ENCODE measurements at places on chromosomes 5 and 9.

- DNase-seq = no peak
These were observed 16.3 kb downstream of the FABP6 start for GRCh38 chr5:160245506-160246086.

- peak; percentile 23 for DNase-seq
These were observed 73.6 kb downstream of the ANKRD55 start for GRCh38 chr5:56159521-56159947.

GRCh38 chr9:72574156-72574810, 52.9 kb downstream of the TMC1 start:
- DNase-seq = no peak

DNA sequence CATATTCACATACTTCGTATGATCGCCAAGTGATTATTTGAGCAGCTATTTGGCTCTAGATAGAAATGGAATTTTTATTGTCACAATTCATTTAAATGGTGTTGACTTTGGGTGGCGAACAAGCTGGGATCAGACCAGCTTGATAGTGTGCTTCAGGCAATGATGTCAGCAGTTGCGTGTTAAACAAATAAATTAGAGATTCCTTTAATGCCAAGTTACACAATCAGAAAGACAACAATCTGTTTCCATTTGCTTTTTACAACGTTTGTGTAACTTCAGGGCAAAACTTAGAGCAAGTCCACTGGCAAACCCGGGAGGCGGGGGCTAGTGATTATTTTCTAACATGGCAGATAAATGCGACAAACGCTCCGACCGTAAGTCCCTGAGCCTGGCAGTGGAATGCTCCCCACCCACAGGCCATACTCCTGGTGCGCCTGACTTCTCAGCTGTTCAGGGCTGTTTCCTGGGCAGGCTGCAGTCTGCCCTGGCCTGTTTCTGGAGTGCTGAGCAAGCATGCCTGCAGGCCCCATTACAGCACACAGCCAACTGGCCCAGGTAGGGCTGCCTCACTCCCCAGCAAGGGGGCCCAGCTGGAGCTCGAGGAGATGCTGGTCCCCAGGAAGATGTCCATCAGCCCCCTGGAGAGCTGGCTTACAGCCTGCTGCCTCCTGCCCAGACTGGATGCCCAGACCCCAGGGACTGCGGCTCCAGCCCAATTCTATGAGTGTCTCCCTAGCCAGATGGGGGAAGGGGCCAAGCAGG, 88.7 kb downstream of the BASP1 start:
- no peak for DNase-seq

DNA sequence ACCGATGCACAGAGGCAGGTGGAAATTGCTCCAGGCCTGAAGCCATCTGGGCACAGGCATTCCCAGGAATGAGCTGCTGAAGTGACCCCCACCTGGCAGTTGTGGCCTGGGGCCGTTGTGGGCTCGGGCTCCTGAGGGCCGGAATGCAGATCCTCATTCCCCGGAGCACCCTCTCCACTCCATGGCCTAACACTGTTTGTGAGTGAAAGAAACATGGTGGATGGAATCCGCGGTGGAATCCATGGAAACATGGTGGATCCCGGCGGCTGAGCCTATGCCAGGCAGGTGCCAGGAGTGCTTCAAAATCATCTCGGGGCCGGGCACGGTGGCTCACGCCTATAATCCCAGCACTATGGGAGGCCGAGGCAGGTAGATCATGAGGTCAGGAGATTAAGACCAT, 3.6 kb upstream of the SARDH start:
- no peak for DNase-seq

- DNase-seq = no peak
These were observed 505 bp upstream of the ACER2 start for GRCh38 chr9:19408316-19408692.

GRCh38 chr5:133202066-133202665, 150.4 kb downstream of the HSPA4 start:
- DNase-seq = no peak

Measured in GM12865 (cell line).